NCI-H446 (cell line): ENCODE measurements at places on chromosomes 1 and 21.
A peak's percentile ranks its signal among the peaks of the same experiment; 100 is the strongest.

GRCh38 chr1:222288053-222288452 is 259.9 kb downstream of the HHIPL2 start:
- DNase-seq = no peak

GRCh38 chr1:204889681-204890383 is 19.2 kb downstream of the NFASC start:
- no peak for DNase-seq

- peak; percentile 15 for DNase-seq
Measured at GRCh38 chr1:202202500-202203168, 9.0 kb downstream of the LGR6 start.

DNA sequence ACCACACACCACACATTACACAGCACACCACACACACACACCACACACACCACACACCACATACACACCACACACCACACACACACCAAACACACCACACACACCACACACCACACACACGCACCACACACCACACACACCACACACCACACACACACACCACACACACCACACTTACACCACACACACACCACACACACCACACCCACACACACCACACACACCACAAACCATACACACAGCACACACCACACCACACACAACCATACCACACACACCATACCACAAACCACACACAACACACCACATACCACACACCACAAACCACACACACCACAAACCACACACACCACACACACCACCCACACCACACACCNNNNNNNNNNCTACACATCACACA is 40.9 kb upstream of the SIK1 start:
- DNase-seq = no peak

GRCh38 chr21:43692949-43693348 is 26.0 kb upstream of the PDXK start:
- no peak for DNase-seq

DNA sequence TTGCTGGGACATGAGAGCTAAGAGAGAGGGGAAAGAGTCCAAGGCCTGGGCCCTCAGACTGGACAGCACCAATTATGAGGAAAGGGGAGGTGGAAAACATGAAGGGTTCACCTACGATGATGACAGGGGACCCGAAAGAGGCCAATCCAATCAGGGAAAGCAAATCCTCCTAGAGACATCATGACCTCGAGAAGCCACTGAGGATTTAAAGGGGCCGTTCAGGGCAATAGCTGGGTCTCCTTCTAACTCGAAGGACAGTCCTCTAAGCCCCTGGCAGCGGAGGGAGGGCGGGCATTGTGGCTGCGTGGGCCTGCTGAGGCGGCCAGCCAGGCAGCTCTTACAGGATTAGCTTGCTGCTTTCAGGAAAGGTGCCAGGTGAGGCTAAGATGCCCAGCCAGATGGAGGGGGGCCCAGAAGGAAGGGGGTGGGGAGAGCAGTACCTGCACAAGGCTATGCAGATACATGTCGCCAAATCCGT is 7.4 kb downstream of the MEF2D start:
- no peak for DNase-seq
